ENCODE measurements at places on chromosomes 4 and X.

DNA sequence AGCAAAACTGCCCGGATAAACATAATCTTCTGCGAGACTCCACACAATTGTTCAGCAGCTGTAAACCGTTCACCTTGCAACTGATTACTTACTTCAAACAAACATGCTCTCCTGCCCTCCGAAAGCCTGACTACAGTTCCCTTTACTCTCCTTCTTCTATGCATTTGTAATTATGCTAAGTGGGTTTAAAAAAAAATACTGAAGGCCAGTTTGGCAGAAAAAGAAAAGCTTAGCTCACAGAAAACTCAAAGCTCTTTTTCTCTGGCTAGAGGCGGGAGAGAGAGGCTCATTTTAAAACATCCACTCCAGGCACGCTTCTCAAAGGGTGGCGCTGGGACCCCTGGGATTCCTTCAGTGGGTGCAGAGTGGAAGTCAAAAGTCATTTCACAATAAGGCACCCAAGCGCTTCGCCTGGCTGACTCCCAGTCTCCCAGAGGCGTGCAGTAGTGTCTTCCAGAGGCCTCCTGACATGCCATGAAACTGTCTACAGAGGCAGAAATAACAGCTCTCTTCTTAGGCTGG, 1.9 kb downstream of the DHRSX start:
- DNase-seq, result no peak

- no peak for DNase-seq
These were observed 21.5 kb downstream of the XIAP start for GRCh38 chrX:123881330-123881729.

- no peak for DNase-seq
These were observed 93.2 kb downstream of the SORBS2 start for GRCh38 chr4:185718578-185719499.

- DNase-seq, result no peak
These were observed 45.3 kb upstream of the KCTD8 start for GRCh38 chr4:44493924-44494323.

DNA sequence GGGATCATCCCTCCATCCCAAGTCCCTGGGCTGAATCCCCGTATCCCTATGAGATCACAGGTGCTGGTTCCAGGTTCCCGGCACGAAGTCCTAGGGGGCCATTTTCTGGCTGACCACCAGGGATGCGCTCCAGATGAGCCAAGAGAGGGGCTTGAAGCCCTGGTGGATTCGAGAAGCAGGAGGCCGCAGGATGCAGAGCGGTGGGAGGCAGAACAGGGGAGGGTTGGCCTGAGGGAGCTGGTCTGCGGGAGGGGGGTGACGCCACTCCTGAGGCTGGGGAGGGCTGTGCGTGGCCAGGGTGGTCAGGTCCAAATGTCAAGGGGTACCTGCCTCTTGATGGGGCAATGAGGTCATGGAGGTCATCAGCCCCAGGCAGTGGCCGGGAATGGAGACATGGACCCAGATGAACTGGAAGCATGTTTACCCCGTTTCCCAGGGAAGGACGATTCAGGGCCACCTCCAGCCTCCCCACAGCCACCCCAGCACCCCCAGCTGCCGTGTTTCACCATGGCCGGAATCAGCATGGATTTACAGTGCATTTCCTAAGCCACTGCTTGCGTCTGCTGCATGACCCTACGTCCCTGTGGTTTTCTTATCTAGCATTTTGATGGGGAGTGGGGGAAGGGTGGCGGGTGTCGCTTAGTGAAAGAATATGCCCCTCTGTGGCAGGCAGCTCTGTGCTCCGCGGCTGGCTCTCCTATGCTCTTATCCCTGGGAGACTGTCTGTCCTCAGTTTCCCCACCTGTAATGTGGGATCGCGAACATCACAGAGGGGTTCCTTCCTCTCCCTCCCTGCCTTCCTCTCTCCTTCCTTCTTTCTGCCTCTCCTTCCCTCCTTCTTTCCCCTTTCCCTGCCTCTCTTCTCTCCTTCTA, 17.0 kb upstream of the HTRA3 start:
- DNase-seq, result no peak
